ENCODE measurements at places on chromosomes 16 and 17.

- DNase-seq: peak; percentile 97
Measured at GRCh38 chr17:12522743-12523183, 142.9 kb upstream of the MYOCD start.

- DNase-seq: peak; percentile 23
Measured at GRCh38 chr16:64990101-64990500, 131.8 kb downstream of the CDH11 start.

- DNase-seq: no peak
Measured at GRCh38 chr16:2343211-2343610, 2.7 kb upstream of the ABCA3 start.

DNA sequence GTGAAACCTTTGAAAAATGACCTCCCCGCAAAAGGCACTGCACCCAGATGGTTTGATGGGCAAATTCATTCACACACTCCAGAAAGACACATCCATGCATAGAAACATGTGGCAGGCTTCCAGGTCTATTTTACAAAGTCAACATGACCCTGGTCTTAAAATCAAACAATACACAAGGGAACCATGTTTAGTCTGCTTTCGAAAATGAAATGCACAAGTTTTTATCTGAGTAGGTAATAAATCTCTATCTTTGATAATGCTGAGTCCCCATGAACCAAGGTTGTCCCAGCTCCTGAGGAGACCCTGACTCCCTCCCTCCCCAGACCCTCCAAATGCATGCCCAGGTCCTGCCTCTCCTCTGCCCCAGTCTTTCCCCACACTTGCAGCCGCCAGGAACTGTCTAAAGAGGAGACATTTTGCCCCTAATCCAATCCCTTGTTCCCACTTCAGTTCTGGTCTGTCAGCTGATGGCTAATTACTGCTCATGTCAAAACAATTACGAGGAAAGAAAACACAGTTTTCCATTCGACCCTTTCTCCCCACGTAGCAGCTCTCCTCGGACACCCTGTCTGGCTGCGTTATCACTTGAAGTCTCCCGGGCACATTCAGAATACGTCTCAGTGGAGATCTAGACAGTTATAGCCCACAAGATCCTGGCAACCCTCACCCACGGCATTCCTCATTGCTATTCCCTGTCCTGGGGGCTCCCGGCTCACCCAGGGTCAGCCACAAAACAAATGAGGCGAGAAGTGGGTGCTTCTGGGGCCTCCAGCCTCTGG lies 68.8 kb upstream of the RCVRN start:
- no peak for DNase-seq

DNA sequence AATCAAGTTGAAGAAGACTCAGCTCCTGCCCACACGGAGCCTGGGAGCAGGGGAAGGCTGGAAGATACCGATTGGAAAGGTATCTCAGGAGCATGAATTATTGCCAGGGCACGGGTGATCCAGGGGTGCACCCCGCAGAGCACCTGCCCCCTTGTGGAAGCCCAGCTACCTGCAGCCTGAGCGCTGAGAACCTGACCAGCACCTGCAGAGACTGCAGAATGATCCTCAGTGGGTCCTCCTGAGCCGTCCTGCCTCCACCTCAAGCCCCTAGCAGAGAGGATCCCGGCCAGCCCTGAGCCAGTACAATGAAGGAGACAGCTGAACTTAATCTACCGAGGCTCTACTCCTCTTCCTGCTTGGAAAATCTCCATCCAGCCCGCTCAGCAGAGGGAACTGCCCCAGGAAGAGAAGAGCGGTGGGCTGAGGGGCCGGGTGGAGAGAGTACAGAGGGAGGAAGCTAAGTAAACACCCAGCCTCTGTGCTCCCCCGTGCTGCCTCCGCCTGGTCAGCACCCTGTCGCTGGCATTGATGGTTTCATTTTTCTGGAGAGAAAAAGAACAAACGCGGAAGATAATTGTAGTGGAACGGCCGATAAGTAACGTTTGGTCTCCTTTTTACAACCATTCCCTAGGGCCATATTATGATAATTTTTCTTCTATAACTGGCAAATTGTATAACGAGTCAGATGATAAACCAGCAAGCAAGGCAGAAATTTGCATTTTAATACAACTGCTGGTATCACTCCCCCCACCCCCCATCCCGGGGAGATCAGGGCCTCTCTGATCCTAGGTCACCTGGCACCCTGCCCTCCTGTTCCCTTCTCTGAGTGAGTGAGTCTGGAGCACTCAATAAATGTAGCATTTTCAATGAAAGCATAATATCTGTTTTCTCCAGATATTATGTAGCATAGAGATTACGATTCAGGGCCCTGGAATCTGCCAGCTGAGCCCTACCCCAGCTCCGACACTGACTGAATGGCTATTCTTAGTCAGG lies 204.5 kb upstream of the RPL38 start:
- no peak for DNase-seq

GRCh38 chr17:59498530-59499307 lies 66.7 kb upstream of the DHX40 start:
- DNase-seq: no peak

- no peak for DNase-seq
Measured at GRCh38 chr17:48547808-48548522, 3.1 kb upstream of the HOXB2 start.

DNA sequence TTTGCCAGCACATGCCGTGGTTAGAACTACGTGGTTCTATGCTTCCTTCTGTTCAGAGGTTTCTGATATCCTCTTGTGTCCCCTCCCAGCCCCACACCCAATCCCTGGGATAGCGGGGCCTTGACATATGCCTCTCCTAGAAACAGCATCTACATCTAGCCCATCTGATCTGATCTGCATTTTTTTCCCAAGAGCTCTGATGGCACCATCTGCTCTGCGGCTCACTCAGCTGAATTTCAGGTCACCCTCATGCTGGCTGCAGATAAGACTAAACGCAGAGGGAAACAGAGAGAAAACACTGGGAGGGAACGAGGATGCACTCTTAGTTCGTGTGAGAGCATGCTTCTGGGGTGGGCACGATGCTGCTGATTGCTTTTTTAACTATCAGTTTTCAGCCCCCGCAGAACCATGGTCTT lies 10.7 kb downstream of the WIPI1 start:
- DNase-seq: no peak

DNA sequence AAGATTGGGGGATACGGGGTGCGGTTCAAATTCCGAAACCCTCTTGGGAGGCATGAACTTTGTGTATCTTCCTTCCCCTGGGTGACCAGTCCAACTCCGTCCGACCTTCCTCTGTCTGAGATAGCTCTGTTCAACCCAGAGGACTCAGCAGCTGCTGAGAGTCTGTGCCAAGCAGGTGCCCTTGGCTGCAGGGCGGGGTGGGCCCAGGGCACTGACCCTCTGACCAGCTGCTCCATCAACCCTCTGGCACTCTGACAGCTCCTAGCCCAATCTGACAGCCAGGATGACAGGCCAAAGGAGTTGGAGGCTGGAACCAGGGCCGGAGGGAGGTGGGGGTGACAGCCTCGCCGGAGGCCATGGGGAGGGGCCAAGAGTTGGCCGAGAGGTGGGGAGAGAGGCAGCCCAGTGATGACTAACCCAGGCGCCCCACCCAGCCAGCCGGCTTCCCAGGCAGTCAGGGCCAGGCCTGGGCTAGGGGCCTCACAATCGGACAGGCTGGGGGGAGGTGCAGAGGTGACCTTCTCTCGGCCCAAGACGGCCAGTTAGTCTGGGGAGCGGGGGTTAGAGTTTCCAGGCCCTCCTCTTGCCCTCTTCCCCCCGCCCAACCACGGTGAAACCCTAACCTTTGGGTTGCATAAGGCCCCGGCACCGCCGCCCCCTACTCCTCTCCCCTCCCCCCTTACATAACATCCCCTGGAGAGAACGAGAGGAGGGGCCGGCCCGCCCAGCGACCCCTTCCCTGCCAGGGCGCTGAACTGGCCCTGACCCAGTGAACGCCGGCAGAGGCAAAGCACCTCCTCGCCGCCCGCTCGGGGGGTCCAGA lies 5.0 kb upstream of the TLCD2 start:
- DNase-seq: peak; percentile 96

- DNase-seq: no peak
Measured at GRCh38 chr16:52440248-52440647, 106.7 kb downstream of the TOX3 start.

GRCh38 chr17:62075308-62075815 lies 10.3 kb upstream of the MED13 start:
- DNase-seq: no peak

- DNase-seq: no peak
Measured at GRCh38 chr17:61362396-61362795, 37.2 kb upstream of the TBX2 start.

- DNase-seq: no peak
Measured at GRCh38 chr17:65487161-65487560, 74.3 kb downstream of the AXIN2 start.

DNA sequence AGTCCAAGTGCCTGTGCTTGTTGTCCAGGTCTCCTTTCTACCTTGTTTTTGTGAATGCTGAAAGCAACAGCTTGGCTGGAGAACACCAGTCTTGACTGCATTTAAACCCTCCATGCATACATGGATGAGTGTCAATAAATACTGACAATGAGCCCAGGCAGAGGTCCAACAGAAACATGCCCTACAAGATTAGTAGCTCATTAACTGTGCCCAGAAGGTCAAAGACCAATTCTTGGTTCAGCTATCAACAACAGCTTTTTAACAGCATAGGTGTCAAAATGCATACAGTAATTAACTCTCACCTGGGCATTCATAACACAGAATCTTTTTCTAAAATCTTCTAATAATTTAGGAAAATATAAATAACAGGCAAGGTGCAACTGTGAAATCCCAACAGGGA lies 63.2 kb downstream of the N4BP1 start:
- no peak for DNase-seq

- DNase-seq: peak; percentile 57
Measured at GRCh38 chr17:45314741-45315647, 1.8 kb downstream of the MAP3K14 start.
